NCI-H460 (cell line): ENCODE measurements at places on chromosomes 12 and 14. TPM values are rescaled to one million over a fixed set of nuclear protein-coding genes. Genes with fewer than 3 reads are reported as not detected.

Gene PPP1R12A
- 48.2 and 76.5 TPM in 2 replicates for total RNA-seq

Gene GPATCH2L
- 23.2 and 40.1 TPM in 2 replicates for total RNA-seq

Gene E2F7
- total RNA-seq: 7.3 and 8.7 TPM in 2 replicates

Gene CCDC184
- 0.45 and 1.1 TPM in 2 replicates for total RNA-seq

Gene DYRK2
- total RNA-seq: 15.3 and 18.0 TPM in 2 replicates

Gene SLC38A1
- 280 and 305 TPM in 2 replicates for total RNA-seq

Gene SLC15A5
- total RNA-seq: 1.3 and 1.6 TPM in 2 replicates

GRCh38 chr14:74955229-74956026 is at the start of gene PGF:
TSS of gene PGF (minus strand) at chr14:74955597. CDS start at chr14:74955242, 355 bp downstream.
- peak; percentile 47 for DNase-seq

GRCh38 chr14:104923640-104924420 is 849 bp upstream of the PLD4 start:
- no peak for DNase-seq

GRCh38 chr12:62757048-62757447 is 177.9 kb downstream of the PPM1H start:
- DNase-seq: no peak

DNA sequence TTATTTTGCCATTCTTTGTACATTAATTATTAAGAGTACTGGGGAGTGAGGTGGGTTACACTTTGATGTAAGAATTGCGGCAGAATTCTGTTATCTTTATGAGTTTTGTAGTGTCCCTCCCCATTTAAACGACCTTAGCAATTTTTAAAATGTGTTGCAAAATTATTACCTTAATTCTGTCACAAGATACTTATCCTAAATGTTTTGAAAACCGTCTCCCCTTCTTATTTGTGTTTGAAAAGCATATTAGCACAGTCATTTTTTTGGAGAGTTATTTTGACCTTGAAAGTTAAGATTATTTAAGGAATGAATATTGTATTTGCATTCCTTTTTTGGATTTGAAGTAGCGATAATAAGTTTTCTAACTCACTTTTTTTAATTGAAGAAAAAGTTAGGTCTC is 2.2 kb downstream of the ARHGAP5 start:
- no peak for DNase-seq

DNA sequence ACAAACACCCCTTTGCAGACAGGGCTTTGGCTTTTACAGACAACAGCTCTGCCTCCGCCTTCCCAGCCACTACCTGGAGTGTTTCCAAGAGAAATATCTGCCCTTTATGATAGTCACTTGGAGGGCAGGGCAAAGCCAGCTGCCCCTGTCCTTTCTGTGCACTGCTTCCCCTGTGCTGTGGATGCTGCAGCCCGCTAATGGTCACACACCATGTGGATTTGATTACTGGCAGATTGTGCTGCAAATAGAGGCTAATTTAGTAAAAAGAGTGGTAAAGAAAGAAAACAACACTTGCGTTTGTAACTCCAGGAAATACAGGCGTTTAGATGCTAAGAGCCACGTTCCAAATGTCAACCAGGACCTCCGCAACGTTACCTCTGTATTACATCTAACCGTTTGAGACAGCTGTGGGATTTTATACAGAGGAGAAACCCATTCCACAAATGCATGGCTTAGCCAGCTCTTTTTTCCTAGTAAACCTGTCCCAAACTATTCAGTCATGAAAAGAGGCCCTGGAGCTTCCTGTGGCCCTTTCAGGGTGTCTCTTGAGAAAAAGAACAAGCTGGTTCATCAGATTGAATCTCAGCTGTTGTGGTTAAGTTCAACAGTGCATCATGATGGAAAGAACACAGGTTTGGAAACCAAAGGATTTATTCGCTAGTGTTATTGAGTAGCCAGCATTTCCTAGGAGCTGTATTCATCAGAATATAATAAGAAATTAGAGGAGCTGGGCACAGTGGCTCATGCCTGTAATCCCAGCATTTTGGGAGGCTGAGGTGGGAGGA is 30.1 kb upstream of the PWP1 start:
- DNase-seq: no peak

DNA sequence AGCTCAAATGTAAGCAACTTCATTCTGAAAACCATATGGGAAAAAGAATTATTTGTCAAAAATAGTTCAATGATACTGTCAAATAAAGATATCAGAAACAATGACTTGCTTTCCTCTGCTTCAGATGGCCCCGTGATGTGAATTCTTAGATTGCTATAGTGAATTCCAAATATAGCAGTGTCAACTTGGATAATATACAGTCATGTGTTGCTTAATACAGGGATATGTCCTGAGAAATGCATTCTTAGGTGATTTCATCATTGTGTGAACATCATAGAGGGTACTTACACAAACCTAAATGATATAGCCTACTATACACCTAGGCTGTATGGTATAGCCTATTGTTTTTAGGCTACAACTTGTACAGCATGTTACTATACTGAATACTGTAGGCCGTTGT is 108.7 kb upstream of the MIS18BP1 start:
- DNase-seq: no peak

DNA sequence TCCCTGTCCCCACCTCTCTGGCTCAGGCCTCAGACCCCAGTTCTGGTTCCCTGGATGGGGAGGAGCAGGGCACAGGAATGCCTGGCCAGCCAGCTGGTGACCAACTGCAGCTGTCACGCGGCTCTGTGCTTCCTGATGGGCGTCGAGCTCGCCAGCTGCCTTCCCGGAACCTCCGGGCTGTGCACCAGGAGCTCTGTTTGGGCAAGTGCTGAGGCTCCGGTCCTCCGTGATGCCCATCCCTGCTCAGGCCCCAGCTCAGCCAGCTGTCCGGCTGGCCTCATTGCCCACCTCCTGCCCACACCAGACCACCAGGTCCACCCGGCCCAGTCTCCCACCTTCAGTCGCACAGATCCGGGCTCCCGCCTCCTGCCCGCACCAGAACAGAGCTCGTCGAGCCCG is 4.8 kb downstream of the IFFO1 start:
- DNase-seq: no peak

DNA sequence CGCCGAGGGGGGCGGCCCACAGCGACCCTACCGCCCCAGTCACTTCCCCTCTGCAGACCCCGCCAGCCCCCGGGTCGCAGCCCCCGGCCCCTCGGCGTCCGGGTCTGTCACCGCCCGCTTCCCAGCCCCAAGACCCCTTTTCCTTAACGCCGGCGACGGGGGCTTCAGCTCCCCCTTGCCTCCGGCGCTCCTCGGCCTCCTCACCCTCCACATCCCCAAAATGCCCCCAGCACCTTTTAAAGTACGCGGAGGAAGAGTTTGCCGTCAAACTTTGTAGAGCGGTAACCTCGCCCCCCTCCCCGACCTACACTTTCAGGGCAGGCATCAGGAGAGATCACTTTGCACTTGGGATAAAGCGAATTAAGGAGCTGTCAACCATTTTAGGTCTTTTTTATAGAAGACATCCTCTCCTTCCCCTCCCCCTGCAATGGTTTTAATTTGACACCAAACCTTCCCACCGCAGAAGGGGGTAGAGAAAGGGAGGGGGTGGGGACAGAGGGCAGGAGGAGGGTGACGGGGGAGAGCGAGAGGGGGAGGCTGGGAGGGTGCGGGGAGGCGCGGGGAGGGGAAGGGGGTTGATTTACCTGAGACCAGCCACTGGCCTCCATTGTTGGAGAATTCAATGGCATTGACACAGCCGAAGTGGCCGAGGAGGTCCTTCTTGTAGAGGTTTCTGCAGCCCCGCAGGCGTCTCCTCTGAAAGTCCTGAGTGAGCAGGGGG is 578 bp downstream of the DCAF5 start:
- DNase-seq: no peak

GRCh38 chr14:85463512-85463911 is 66.4 kb upstream of the FLRT2 start:
- DNase-seq: no peak

DNA sequence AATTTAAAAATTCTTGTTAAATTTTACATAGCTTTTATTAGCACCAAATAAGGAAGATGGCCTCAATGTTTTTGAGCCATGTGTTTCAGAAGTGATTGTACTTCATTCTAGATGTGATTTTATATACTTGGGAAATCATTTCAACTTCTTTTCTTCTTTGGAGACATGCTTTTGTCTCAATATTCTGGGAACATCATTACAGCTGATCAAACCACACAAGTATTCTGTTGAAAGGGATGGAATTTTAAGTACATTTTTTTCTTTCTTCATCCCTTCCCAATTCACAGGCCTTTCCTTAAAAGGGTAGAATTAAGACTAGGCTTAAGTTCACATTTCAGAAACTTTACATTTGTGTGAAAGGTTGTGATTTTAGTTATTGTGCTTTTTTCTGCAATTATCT is 66.4 kb downstream of the PAPOLA start:
- no peak for DNase-seq

DNA sequence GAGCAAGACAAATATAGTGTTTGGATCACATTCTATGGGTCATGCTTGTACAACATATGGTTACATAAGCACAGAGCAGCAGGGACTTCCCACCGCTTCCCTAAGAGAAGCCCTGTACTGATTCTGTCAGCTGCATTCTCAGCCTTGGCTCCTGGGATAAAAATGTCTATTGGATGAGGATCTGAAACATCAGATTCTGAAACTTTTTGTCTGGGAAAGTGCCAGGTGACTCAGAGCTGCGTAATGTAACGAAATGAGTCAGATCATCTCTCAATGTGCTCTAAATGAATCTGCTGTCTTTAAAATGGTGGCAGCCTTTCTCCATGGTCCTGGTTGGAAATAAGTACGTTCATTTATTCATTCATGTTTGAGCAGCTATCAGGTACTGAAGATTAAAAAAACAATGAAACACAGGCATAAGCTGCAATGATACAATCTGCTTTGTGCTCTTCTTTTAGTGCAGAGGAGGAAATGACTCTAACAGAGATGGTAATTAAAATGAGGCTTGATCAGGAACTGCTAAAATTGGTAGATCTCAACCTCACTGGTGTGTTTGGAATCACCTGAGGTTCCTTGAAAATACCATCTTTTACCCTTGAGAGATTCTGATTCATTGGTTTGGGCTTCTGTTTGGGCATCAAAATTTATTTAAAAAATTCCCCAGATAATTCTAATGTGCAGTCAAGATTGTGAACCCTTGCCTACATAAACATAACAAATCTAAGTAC is 99.1 kb upstream of the NAP1L1 start:
- peak; percentile 73 for DNase-seq

GRCh38 chr12:56725723-56726102 is 614 bp upstream of the NACA start:
- DNase-seq: no peak

GRCh38 chr14:21309238-21309636 is 29.4 kb downstream of the RPGRIP1 start:
- DNase-seq: no peak

GRCh38 chr12:92729773-92730305 is 27.1 kb downstream of the PLEKHG7 start:
- DNase-seq: no peak

DNA sequence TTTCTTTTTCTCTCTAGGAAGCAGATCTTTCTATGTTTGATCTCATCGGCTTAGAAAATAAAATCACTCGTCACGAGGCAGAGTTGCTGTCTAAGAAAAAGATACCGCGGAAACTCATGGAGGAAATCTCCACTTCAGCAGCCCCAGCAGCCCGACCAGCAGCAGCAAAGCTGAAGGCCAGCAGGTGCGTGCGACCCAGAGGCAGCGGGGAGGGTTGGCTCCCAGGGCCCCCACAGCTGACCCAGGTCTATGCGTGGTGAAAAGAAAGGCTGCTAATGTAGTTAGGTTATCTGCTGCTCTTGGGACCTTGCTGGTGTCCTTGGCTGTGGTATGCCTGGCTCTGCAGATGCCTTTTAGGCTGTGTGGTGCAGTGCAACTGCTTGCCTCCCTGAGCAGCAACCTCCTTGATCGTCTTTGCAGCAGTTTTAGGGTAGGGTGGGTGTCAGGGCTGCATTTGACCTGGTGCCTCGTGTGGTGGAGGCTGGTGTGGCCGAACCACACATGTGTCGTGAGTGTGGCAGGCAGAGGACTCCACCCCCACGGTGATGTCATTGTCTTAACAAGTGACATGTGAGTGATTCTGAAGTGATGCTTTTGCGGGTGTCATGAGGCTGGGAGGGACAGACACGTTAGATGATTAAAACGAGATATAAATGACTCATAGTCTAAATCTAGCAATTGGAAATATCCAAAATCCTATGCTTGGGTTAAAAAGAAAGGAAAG is 68.6 kb downstream of the EP400 start:
- DNase-seq: no peak

DNA sequence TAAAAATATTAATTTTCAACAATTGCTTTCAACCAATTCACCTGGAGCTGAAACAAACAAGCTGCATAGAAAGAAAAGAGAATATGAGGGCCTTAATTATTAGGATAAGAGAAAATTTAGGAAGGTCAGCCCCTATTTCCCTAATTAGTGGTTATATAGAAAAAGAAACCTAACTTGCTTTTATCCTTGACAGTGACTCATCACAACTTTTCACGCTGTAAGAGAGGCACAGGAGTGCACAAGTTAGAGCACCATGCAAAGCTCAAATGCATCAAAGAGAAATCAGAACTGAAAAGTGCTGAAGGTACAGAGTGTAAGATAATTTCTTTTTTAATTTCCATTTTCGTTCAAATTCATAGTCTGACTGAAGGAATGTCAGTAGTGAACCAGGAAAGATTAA is 4.7 kb downstream of the CLEC4D start:
- no peak for DNase-seq

DNA sequence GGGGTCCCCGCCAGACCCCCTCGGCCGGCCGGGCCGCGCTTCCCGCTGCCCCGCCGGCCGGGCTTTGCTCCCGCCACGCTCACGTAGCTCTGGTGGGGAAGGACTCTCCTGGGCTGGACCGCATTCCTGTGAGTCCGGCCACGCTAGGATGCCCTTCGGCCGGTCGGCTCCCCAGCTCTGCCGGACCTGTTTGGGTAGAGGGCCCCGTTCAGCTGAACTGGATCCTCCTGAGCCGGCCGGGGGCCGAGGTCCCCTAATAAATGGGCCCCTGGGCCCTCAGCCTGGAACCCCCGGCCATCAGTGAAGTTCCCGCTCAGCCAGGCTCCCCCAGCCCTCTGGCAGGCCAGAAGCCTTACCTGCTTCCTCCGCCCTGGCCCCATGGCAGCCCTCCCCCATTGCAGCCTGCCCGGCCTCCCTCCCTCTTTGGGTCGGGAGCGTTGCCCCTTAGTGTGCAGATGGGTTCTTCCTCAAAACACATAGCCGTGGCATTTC is 593 bp downstream of the UNC119B start:
- DNase-seq: no peak

- DNase-seq: peak; percentile 16
These were observed 2.9 kb upstream of the RAB35 start for GRCh38 chr12:120119271-120119973.

GRCh38 chr12:118259079-118259478 is 113.6 kb downstream of the TAOK3 start:
- no peak for DNase-seq

DNA sequence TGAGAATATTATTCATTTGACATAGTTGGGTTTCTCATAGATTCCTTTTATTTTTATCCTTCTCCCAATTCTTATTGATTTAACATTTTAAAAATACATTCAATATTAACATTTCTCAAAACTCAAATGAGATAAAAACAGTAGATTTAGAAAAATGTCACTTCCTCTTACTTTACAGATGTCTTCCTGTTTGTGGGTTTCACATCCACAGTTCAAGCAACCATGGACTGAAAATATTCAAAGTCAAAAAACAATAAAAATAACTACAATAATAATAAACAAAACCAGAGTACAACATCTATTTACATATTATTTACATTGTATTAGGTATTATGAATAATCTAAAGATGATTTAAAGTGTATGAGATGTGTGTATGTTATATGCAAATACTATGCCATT is 111.3 kb upstream of the SLC16A7 start:
- DNase-seq: no peak
